ENCODE measurements at places on chromosomes 3 and 15. TPM values are rescaled to one million over a fixed set of nuclear protein-coding genes. Genes with fewer than 3 reads are reported as not detected.

IL20RB gene
- polyA plus RNA-seq, result 0.53 TPM

KNG1 gene
- polyA plus RNA-seq, result 163 TPM

ANKRD63 gene
- polyA plus RNA-seq, result not detected

AGBL1 gene
- polyA plus RNA-seq, result 0.10 TPM

C15orf62 gene
- 1.9 TPM for polyA plus RNA-seq

FILIP1L gene
- 21.5 TPM for polyA plus RNA-seq

CCR8 gene
- not detected for polyA plus RNA-seq

BOC gene
- polyA plus RNA-seq, result 23.9 TPM

MAP6D1 gene
- 0.65 TPM for polyA plus RNA-seq

EPHB1 gene
- polyA plus RNA-seq, result 6.8 TPM
